HS-5 (cell line): ENCODE measurements at places on chromosomes 6 and 20.

- DNase-seq, result no peak
Measured at GRCh38 chr6:119444642-119445557, 95.3 kb upstream of the MAN1A1 start.

DNA sequence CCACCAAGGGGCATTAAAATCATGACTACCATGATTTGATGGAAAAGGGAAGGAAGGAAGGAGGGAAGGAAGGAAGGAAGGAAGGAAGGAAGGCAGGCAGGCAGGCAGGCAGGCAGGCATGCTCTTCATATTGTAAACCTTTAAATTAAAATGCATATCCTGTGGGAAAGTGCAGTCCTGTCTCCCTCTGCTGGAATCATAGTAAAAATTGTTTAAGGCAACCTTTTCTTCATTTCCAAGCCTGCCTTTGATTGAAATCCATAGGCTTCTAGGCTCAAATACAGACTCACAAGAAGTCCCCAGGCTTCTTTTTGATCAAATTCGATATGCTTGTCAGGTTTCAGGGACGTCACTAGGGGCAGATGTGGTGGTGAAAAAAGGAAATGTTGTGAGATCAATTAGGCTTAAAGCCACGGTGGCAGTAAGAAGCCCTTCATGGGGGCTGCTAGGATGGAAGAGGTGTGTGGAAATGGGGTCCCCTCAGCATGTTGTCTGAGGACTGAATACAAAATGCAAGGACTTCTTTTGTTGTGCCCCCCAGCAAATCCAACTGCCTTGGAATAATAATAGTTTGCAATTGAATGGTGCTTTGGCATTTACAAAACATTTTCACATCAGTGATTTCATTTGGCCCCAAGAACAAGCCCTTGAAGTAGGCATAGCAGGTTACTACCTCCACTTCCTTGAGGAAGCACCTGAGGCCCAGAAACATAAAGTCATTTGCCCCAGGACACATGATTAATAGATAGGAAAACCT, 25.6 kb upstream of the GABRR1 start:
- peak; percentile 31 for DNase-seq

DNA sequence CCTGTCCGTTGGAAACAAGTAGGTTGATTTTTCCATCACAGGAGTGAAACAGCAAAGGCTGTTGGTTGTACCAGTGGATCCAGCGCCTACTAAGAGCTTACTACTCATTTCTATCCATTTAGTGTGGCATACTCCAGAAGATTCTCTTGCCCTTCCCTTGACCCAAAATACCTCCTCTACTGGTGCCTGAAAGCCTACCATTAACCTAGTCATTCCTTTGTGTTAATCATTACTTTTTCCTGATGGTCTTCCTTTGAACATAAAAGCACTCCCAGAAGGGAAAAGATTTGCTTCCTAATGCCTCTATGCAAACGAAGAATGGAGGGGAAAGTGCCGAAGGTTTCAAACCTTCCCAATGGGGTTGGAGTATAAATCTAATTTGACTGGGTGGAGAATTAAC, 123.3 kb downstream of the QRSL1 start:
- no peak for DNase-seq

- no peak for DNase-seq
Measured at GRCh38 chr20:51341581-51341980, 200.9 kb downstream of the NFATC2 start.

- no peak for DNase-seq
Measured at GRCh38 chr6:10547809-10548208, 26.7 kb downstream of the GCNT2 start.

DNA sequence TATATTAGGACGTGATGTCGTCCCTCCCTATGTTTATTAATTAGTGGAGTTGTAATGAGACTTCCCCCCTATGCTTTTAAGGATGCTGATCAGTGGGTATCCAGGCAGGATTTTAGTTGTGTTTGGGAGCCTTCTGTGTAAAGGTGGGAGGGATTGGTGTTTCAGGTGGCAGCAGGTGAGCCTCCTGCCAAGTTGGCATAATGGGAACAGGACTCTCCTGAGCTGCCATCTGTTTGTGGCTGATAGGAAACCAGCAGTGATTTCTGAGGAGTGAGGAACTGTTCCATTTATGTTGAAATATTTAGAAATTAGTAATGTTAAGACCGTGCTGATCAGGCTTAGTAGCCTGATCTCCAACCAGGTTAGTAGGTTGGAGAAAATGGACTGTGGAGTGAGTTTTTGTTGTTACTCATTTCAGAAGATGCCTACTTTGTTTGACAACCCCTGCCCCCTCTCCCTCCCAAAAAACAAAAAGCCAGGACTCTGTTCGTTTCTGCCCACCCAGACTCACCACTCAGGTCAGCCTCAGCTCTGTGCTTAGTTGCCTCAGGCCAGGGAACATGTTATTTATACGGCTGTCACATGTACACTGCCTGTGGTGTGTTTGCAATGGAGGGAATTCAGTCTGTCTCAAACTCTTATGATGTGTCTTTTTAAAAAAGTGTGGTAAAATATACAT, 55.4 kb upstream of the TULP4 start:
- DNase-seq, result no peak

DNA sequence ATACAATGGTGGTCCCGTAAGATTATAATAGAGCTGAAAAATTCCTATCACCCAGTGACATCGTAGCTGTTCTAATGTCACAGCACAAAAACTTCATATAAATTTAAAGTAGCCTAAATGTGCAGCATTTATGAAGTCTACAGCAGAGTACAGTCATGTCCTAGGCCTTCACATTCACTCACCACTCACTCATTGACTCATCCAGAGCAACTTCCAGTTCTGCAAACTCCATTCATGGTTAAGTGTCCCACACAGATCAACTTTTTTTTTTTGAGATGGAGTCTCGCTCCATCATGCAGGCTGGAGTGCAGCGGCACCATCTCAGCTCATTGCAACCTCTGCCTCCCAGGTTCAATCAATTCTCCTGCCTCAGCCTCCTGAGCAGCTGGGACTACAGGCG, 20.9 kb upstream of the KCNG1 start:
- peak; percentile 91 for DNase-seq

- no peak for DNase-seq
Measured at GRCh38 chr20:35876033-35876320, 78.3 kb downstream of the SCAND1 start.

GRCh38 chr6:30206152-30206551, 7.1 kb downstream of the TRIM26 start:
- DNase-seq, result no peak
